ENCODE measurements at places on chromosomes 5 and 9.

DNA sequence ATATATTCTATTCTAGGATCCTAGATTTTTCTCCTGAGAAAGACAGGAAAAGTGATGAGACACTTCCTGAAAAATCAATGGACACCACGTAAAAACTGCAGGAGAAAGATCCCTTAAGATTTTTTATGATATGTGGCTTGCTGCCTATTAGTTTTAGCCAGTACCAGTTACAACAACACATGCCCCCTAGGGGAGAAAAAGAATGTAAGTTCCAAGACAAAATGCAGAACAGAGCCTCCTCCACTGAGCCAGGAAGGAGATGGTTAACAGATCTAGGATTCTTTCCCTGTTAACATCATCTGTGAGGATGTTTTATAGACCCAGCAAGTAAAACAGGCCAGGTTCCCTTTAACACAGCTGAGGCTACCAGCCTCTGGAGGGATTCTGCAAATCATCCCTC is 574.7 kb downstream of the TLE4 start:
- DNase-seq, result no peak

- no peak for DNase-seq
Observed at GRCh38 chr5:55450050-55450765, 84.6 kb downstream of the PLPP1 start.

GRCh38 chr5:171849585-171850323 is 64.1 kb downstream of the SMIM23 start:
- no peak for DNase-seq

GRCh38 chr5:86689103-86689729 is 71.5 kb downstream of the COX7C start:
- no peak for DNase-seq

- DNase-seq, result no peak
Observed at GRCh38 chr9:2486988-2487387, 134.6 kb upstream of the VLDLR start.

GRCh38 chr5:29262339-29263123 is 1931.0 kb upstream of the CDH6 start:
- DNase-seq, result no peak

GRCh38 chr5:122471752-122472061 is 159.7 kb downstream of the SNCAIP start:
- no peak for DNase-seq

DNA sequence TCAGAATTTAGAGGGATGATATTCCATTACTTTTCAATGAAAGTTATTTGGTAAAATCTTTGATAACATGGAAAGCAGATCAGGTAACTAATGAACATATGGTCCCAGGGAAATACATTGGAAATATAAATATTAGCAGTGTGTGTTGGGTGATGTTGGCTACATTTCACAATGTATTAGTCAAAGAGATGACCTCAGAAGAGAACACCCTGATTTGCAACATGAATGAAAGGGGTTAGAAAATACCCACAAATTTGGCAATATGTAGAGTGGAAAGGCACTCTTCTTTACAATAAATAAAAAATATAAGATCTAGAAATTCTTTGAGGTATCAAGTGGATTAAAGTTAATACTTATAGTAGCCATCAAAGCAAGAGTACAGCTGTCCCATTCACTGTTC is 606.7 kb downstream of the PSAT1 start:
- no peak for DNase-seq

GRCh38 chr5:125452991-125453390 is 706.6 kb upstream of the ZNF608 start:
- DNase-seq, result no peak

- DNase-seq, result no peak
Observed at GRCh38 chr5:177588413-177588909, 3.5 kb upstream of the TMED9 start.

- no peak for DNase-seq
Observed at GRCh38 chr5:8316608-8317280, 447.8 kb downstream of the MTRR start.

- no peak for DNase-seq
Observed at GRCh38 chr9:117413346-117414219, 1.3 kb downstream of the ASTN2 start.

DNA sequence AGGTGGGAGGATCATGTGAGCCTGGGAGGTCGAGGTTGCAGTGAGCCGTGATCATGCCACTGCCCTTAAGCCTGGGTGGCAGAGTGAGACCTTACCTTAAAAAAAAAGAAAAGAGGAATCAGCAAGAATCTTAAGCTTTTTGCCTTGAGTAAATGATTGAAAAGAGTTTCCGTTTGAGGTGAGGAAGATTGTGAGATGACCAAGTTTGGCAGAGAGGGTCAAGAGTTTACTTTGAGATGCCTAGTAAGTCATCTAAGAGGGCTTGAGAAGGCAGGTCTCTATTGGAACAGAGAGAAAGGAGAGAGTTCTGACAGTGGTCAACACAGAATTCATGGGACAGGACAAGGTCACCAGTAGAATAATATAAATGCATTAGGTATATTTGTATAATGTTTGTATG is 572.1 kb downstream of the TLE4 start:
- no peak for DNase-seq

DNA sequence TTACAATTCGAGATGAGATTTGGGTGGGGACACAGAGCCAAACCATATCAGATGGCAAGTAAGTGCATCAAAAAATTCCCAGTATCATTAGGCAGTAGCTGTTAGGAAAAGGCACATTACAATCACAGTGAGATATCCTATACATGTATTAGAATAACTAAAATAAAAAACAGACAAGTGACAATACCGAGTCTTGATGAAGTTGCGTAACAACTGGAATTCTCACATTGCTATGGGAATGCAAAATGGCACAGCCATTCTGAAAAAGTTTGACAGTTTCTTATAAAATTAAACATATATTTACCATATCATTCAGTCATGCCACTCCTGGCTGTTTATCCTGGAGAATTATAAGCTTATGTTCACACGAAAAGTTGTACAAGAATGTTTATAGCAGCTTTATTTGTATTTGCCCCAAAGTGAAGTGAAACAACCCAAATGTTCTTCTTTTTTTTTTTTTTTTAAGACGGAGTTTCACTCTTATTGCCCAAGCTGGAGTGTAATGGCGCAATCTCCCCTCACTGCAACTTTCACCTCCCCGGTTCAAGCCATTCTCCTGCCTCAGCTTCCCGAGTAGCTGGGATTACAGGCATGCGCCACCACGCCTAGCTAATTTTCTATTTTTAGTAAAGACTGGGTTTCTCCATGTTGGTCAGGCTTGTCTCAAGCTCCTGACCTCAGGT is 93.1 kb upstream of the TLE1 start:
- no peak for DNase-seq

- DNase-seq, result no peak
Observed at GRCh38 chr9:134637241-134637640, 4.4 kb upstream of the COL5A1 start.

DNA sequence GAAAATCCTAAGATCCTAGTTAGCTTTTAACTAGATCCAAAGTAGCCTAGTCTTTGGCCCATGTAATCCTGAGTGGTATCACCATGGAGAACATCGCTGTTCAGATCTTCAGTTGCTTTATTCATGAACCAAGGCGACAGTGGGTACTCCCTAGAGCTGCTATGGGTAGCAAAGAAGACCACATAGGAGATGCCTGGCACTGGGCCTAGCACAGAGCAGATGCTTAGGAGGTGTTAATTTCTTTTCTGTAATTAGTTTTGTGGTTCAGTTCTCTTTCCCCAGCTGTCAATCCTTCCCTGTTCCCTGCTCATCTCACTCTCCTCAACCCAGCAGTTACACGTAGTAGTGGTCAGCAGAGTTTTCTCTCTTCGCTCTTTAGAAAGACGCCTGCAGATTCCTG is 9.3 kb downstream of the CAST start:
- no peak for DNase-seq

DNA sequence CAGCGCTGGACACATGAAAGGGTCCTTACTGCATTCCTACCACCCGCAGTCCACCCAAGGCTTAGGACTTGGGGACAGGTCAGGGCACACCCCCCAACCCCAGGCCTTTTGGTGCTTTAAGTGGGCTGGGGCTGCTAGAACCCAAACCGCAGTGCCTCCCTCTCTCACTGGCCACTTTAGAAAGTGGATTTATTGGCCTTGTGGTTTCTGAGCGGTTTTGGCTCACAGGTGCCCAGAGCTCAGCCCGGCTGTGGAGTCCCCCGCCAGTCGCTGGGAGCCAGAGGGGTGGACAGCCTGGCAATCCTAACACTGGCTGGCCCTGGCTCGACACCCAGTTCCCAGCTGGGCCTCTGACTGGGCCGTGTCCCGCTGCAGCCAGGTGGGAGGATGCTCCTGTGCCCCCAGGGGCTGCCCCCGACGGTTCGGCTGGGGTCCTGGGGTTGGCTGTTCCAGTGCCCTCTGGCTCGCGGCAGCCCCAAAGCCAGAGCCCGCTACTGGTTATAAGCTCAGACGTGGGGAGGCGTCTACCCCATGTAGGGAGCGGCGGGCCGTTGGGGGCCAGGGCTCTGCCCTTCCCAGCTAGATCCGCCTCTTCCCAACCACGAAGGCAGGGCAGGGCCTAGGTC is 65.2 kb upstream of the RNU6ATAC start:
- no peak for DNase-seq

- no peak for DNase-seq
Observed at GRCh38 chr5:142508591-142508990, 177.3 kb downstream of the FGF1 start.

- no peak for DNase-seq
Observed at GRCh38 chr9:128729766-128730517, 6.0 kb upstream of the ZDHHC12 start.

- no peak for DNase-seq
Observed at GRCh38 chr5:116576053-116576713, 1.6 kb upstream of the SEMA6A start.

DNA sequence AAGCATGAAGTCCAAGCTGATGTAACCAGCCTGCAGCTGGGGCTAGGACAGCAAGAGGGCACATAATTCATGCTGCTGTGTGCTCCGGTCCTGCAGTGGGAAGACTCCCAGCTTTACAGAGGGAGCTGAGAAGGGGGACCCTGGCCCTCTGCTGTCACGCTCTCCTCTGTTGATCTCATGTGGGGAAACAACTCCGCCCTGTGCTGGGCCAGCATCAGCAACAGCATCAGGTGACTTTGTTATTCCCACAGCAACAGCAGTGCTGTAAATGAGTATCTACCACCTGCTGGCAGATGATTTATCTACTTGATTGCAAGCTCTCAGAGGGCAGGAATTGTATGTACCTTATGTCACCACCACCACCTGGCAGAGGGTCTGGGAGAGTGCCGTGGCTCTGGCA is 176.2 kb downstream of the COL23A1 start:
- DNase-seq, result no peak

- no peak for DNase-seq
Observed at GRCh38 chr9:93194221-93194625, 10.3 kb downstream of the WNK2 start.

DNA sequence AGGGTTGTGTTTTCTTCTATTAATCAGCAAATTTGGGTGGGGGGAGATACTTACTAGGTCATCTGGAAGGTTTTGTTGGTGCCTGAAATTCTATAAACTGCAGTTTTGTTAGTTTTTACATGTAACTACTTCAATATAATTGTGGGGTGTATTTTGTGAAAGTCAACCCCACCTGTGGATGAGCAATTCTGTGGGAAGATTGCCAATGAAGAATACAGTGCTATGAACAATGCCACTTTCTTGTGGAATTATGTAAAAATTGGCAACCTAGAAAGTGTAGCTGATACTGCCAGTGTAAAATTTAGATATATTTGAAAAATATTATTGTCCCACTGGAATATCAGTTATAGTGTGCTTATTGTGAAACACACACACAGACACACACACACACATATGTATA is 80.7 kb downstream of the VCAN start:
- DNase-seq, result no peak

DNA sequence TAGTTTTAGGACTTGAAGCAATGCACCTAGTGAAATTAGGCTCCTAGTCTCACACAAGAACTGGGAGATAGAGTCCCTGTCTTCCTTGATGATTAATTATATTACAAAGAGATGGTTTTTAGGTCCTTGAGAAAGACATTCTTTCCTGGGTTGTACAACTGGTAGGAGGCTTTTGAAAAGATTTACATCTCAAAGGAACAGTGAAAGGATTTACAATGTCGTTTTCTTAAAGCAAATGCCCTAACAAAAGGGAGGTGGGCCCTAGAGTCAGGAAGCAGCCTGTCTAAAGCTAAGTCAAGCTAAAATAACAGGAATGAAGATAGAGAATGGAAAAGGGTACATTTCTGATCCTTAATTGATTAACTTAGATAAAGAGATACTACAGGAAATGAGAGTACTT is 102.2 kb upstream of the IL7R start:
- no peak for DNase-seq

DNA sequence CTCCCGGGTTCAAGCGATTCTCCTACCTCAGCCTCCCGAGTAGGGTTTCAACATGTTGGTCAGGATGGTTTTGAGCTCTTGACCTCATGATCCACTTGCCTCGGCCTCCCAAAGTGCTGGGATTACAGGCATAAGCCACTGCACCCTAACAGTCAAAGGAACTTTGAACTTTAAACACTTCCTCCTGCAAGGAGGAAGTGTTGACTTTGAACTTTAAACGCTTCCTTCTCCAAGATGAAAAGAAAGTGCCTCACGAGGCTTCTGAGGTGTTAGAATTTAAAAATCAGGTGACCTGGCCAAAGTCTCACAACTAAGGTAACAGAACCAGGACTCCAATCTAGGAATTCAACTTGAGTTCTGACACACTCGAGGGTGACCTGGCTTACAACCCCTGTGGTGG is 150.9 kb downstream of the BRINP1 start:
- DNase-seq, result no peak

- no peak for DNase-seq
Observed at GRCh38 chr9:3894772-3895171, 369.0 kb upstream of the RFX3 start.

DNA sequence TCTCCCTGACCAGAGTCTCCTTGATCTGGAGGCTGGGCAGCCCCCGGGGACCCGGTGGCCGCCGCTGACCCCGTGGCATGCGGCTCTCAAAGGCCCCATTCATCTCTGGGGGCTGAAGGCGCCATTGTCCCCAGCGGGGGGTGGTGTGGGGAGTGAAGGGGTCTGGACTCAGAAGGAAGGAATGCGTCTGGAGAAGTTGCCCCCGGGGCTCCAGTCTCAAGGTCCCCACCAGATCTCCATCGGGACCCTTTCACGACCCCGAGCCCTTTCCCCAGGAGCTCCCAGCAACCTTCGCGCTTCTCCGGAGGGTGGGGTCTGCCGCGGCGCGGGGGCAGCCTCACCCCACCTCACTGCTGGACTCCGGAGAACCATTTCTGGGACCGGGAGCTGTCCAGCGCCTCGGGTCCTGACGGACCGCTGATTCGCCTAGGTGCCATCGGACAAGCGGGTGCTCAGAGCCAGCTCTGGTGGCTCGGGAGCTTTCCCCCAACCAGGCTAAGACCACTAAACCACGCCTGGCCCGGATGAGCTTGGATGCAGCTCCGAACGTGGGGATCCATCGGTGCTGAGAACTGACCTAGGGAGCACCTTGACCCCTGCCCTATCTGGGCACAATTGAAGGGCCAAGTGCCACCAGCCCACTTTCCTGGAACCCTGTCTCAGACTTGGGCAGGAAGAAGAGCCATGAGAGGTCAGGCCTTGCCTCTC is 5.1 kb upstream of the PCDH1 start:
- no peak for DNase-seq

GRCh38 chr5:55507574-55507973 is 27.2 kb downstream of the PLPP1 start:
- no peak for DNase-seq

GRCh38 chr5:9099689-9100088 is 446.2 kb downstream of the SEMA5A start:
- no peak for DNase-seq

- no peak for DNase-seq
Observed at GRCh38 chr5:117245130-117245529, 670.5 kb upstream of the SEMA6A start.

GRCh38 chr5:78065663-78066062 is 228.8 kb downstream of the AP3B1 start:
- no peak for DNase-seq

- no peak for DNase-seq
Observed at GRCh38 chr9:14517154-14517906, 175.9 kb downstream of the ZDHHC21 start.
